Amniotic stem cell (primary cell): ENCODE measurements at places on chromosomes 1 and 21.

DNA sequence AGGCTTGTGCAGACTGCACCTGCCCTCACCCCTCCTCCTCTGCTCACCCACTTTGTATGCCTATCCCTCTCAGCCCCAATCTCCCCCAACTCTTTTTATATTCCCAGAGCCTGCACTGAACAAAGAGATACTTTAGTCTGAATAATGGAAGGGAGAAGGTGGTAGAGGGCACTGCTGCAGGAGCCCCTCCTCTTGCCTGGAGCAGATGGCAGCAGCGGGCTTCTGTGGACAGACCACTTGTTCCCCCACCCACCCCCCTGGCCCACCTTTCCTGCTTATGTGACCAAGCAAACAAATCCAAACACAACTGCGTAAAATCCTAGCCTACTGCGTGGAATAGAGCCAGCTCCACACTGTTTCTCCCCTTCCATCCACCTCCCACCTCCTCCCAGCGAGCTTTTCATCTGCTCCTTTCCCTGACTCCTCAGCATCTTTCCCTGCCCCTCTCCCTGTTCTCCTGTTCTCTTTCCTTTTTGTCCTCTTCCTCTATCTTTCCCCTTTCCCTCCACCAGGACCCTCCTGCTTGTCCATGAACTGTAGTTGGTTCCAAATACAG, 27.5 kb downstream of the RGS8 start:
- DNase-seq: no peak

DNA sequence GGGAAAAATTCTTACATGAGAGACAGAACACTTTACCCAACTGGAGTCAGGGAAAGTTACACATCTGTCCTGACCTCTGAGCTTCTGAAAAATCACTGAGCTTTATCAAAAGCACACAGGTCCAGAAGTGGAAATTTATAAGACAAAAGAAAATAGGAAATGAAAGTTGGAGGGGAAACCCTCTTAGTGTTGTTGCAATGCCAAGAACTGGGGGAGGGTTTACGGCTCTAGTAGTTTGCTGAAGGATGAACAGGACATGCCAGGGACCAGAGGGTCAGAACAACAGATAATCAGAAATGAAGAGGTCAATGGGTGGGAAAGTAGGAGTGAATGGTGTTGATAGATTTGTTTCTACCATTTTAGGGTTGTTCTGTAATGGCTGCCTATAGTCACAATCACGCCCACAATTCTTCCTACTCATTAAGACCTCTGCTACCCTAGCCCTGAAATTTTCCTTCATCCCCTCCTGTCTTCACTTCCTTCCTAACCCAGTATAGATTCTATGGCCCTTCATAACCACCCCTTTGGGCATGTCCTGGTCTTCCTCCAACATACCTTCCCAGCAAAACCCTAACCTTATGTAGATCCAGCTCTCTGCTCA, 30.3 kb upstream of the FMOD start:
- no peak for DNase-seq

DNA sequence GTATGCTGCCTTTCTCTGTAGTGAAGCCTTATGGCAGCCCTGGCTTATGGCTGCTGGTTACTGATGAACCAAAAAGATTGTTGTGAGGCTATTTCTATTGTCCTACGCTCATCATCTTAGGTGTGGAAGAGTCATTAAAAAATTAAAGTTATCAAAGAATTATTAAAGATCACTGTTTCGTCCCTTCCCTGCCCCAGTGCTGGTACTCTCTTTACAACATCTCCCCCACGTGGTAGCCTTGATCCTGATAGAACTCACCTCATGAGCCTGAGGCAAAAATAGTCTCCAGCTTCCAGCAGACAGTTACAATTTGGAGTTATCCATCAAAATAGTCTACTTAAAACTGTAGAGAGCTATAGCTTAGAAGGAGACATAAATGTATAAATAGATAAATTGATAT, 201.5 kb downstream of the S1PR1 start:
- DNase-seq: no peak

DNA sequence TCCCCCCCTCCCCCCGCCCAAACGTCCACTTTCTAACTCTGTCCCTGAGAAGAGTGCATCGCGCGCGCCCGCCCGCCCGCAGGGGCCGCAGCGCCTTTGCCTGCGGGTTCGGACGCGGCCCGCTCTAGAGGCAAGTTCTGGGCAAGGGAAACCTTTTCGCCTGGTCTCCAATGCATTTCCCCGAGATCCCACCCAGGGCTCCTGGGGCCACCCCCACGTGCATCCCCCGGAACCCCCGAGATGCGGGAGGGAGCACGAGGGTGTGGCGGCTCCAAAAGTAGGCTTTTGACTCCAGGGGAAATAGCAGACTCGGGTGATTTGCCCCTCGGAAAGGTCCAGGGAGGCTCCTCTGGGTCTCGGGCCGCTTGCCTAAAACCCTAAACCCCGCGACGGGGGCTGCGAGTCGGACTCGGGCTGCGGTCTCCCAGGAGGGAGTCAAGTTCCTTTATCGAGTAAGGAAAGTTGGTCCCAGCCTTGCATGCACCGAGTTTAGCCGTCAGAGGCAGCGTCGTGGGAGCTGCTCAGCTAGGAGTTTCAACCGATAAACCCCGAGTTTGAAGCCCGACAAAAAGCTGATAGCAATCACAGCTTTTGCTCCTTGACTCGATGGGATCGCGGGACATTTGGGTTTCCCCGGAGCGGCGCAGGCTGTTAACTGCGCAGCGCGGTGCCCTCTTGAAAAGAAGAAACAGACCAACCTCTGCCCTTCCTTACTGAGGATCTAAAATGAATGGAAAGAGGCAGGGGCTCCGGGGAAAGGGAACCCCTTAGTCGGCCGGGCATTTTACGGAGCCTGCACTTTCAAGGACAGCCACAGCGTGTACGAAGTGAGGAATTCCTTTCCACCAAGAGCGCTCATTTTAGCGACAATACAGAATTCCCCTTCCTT, 158.1 kb downstream of the RUNX1 start:
- DNase-seq: peak; percentile 39

- no peak for DNase-seq
These were observed 27.3 kb upstream of the A3GALT2 start for GRCh38 chr1:33348194-33348593.

DNA sequence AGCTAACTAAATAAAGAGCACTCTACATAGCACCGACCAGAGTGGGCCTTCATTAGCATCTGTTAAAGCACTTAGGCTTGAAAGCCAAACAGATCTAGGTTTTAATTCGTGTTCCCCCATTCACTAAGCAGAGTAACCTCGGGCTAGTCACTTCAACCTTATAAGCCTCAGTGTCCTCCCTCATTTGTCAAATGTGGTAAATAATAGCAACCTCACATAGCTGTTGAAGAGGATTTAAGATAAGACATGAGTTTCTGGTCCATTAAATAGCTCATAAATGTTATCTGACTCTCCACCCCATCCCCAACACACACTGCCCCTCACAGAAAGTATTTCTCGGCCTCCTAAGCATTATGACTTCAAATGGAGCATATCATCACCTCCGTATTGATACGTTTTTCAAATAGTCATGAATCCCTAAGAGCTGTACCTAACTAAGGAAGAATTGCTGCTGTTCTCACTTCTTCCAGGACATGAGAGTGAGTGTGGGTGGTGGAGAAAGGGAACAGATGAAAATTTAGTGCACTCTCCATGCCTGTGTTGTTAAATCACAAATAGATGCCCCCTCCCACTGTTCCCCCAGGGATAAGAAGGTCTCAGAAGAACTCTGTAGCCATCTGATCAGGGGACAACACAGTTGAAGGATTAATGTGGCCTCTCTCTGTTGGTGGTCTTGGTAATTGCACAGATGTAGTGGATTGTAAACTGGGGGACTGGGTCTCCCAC, 47.6 kb downstream of the PLPP3 start:
- DNase-seq: no peak

GRCh38 chr1:87599569-87599968, 270.9 kb downstream of the LMO4 start:
- no peak for DNase-seq

DNA sequence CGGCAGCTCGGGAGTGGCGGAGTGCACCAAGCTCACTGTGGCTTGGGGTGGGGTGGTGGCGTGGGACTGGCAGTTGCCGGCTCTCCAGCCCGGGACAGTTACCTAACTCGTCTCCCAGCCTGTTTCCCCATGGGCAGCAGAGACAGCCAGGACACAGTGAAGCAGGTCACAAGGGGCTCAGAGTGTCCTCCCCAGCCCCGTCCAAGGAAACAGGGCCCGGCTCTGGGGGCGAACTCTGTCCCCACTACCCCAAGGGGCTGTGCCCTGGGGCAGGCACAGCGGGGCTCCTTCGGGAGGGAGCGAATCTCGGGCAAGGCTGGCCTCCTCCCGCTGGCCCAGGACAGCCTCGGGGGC, 759 bp downstream of the GPR157 start:
- DNase-seq: no peak

- DNase-seq: no peak
These were observed 205.3 kb downstream of the DAB1 start for GRCh38 chr1:57218487-57219079.

- DNase-seq: no peak
These were observed 5.2 kb upstream of the NGF start for GRCh38 chr1:115343200-115343737.

- no peak for DNase-seq
These were observed 8.4 kb upstream of the SLC19A1 start for GRCh38 chr21:45550522-45551210.

- DNase-seq: no peak
These were observed 282.6 kb downstream of the BARHL2 start for GRCh38 chr1:90434460-90434859.

GRCh38 chr1:41390166-41390565, 28.9 kb downstream of the FOXO6 start:
- no peak for DNase-seq
